ENCODE measurements at places on chromosomes 3 and 15.
A peak's percentile ranks its signal among the peaks of the same experiment; 100 is the strongest.

- no peak for DNase-seq
Observed at GRCh38 chr3:47002171-47003055, 22.9 kb downstream of the NBEAL2 start.

DNA sequence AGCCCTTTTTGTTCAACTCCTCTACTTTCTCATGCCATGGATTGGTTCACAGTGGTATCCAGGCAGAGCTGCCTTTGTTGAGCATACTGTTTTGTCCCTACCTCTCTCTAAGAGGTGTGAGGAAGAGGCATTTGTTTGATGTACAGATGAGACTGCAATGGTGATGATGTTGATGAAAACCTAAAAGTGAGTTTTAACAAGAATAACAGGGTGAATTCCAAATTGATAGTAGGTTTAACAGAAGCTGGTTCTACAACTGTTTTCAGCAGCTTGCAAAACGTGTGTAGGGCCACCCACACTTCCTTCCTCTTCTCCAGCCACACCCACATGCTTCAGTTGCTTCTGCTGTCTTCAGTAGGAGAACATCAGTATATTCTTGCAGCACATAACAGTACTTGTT lies 10.2 kb downstream of the SNRK start:
- peak; percentile 76 for DNase-seq

DNA sequence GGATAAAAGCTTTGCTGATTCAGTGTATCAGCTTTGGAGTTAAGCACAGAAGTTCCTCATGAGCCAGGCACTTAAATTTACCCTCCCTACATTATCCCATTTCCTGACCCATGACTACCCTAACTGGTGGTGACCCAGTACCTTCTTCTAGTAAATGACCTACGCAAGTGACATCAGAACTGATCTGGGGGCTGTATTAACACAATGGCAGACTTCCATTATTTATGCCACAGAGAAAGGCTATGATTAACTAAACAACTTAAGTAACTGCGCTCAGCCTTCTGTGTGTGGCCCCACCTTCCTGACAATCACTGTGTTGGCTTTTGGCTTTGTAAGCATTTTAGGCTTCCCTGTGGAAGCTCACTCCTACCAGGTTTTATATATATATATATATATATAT lies 1.9 kb downstream of the MB21D2 start:
- no peak for DNase-seq

DNA sequence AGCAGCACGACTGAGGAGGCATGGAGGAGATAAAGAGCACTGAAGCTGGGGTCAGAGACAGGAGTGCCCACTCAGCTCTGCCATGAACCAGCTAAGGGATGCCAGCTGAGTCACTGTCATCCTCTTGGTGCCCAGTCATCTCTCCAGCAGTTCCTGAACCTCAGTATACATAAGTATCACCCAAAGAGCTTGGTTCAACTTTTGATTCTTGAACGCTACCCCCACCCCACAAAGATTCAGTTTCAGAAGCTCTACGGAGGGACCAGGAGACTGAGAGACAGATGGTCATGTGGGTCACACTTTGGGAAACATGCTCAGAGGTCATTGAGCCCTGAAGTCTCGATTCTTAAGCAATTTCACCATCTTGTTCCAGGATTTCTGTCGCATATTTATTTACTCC lies 108.4 kb downstream of the ALDH1A2 start:
- DNase-seq = no peak

- no peak for DNase-seq
Observed at GRCh38 chr3:7309641-7310102, 448.8 kb downstream of the GRM7 start.

GRCh38 chr15:41254560-41254959 lies 23.5 kb downstream of the CHP1 start:
- DNase-seq = peak; percentile 74

DNA sequence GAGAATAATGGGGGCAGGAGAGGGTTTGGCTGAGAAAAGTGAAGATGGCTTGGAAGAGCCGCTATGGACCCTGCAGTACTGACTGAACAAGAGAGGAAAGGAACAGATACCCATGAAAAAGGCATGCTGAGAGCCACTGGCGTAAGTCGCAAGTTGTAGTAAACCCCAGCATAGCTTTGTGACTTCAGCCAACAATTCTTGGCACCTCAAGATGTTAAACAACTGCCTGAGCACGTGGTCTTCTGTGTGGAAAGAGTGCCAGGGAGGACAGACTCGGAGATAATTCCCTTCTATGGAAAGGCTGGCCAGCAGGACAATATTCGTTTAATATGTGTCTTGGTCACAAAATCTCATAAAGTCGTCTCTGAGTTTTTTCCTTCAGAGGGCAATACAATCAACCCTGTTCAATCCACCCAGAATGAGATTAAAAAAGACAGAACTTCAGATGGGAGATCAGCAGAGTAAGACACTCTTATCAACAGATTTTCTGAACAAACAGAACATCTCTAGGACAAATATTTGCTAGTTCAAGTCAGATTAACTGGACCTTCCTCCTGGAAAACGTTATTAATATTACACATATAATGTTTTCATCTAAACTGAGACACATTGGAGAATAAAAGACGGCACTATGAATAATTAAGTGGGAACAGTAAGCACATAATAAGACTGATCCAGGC lies 49.2 kb downstream of the NEK10 start:
- no peak for DNase-seq

DNA sequence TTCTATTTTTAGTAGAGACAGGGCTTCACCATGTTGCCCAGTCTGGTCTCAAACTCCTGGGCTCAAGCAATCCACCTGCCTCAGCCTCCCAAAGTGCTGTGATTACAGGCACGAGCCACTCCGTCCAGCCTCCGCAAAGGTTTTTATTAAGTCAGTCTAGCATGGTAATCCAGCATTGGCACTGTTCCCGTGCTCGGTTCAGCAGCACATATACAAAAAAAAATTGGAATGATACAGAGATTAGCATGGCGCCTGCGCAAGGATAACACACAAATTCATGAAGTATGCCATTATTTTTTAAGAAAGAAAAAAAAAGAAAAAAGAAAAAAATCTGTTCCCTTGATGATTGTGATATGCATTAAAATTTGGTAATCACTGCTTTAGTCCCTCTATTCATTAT lies 8.5 kb downstream of the CKMT1A start:
- no peak for DNase-seq

GRCh38 chr15:98896002-98896721 lies 111.4 kb downstream of the PGPEP1L start:
- no peak for DNase-seq
